ENCODE measurements at places on chromosomes 12 and 14. TPM values are rescaled to one million over a fixed set of nuclear protein-coding genes. Genes with fewer than 3 reads are reported as not detected.

DNA sequence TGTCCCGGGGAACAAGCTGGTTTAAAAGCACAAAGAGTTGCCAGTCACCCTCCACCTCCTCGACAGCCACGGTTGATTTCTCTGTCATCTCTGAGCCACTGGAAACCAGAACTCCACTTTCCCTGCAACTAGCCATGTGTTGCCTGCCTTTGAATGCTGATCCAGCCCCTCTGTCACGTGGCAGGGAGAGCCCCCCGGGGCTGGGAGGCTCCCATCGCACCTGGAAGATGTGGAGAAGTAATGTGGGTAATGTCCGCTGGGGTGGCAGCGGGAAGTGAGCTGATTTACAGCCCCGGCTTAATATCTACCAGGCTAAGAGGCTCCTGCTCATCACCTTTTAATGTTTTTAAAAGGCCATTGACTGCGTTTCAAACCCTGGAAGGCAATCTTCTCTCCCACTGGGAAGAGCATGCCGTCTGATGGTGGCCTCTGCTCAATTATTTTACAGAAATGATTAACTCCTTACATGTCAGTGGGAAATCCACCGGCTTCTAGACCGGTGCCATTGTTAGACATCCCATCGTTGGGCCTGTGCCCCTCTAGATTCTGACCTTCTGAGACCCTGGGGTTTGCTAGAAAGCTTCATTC, 7.4 kb downstream of the PRIMA1 start:
- no peak for DNase-seq

DNA sequence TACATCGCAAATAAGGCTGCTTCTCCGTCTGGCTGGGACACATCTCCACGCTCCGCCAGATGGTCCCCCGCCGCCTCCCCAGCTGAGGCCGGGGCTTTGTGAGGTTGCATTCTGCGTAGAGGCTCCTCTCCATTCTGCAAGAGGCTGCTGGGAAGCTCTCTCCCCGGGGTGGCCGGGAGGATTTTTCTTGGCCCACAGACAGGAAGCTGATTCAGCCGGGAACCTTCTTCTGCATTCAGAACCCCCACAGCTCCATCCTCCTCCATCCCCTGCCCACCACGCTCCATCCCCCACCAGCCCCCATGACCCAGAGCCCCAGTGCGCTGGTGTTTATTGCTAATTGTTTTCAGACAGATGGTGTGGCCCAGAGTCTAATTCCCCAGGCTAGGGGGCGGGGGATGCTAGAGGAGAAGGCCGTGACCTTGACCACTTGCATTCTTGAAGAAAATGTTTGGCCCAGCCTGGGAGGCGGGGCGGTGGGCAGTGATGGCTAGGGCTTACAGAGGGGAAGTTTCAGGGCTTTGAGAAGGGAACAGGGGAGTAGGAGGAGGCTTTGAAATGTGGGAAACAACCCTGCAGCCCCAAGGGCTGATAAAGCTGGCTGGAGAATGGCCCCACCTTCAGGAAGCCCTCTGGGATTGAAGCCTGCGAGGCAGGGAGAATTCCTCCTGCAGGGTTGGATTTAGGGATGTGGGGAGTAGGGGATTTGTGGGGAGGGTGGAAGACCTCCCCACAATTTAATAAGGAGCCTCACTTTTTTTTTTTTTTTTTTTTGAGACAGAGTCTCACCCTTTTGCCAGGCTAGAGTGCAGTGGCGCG, 88.5 kb upstream of the NCOR2 start:
- peak; percentile 75 for DNase-seq

DNA sequence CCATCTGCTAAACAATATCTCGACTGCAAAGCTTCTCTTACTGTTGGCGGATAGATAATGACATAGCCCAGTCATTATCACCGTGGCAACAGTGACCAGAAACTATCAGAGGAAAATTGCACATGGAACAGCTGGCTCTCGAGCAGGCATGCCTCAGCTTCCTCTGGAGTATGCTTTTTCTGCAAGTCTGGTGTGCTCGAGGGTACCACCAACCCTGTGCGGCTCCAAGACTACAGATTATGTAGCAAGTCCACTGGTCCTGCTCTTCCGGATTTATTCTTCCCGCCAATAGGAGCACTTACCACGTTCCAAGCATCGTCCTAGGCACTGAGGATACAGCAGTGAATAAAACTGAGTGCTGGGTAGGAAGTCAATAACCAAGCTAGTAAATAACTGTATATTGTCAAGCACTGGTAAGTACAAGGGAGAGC, 1.4 kb upstream of the GLRX5 start:
- DNase-seq = no peak

GRCh38 chr12:95633049-95633731, 81.9 kb upstream of the USP44 start:
- no peak for DNase-seq

DNA sequence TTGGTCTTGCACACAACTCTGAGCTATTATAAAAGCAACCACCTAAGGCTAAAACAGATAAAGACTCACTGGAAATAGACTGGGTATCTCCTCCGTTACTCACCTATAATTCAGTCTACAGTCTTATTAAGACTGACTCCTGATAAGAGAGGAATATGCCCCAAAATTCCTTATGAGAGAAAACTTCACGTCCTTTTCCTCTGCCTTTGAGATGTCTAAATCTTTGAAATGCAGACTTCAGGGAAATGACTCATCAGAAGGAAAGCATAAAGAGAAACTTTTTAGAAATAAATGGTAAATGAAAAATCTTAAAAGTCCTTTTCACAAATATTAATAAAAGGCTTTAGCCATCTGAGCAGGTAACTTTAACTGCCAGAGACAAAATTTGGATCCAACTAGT, 187.5 kb upstream of the RTL1 start:
- no peak for DNase-seq

DNA sequence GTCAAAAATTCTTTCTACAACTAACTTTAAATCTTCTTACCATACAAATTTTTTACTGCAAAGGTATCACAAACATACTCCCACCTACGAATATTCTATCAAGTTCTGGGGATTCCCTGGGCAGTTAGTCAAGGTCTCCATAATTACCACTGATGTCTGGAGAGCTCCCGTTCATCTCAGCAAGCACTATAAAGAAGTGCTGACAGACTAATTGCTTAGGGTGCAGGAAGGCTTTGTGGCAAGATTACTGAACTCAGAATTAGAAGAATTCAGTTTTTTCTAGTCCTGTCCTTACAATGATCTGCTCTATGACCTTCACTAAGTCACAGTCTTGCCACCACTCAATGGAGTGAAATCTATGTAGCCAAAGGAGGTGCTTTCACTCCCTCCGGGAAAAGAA, 61.5 kb downstream of the DUSP16 start:
- no peak for DNase-seq

DNA sequence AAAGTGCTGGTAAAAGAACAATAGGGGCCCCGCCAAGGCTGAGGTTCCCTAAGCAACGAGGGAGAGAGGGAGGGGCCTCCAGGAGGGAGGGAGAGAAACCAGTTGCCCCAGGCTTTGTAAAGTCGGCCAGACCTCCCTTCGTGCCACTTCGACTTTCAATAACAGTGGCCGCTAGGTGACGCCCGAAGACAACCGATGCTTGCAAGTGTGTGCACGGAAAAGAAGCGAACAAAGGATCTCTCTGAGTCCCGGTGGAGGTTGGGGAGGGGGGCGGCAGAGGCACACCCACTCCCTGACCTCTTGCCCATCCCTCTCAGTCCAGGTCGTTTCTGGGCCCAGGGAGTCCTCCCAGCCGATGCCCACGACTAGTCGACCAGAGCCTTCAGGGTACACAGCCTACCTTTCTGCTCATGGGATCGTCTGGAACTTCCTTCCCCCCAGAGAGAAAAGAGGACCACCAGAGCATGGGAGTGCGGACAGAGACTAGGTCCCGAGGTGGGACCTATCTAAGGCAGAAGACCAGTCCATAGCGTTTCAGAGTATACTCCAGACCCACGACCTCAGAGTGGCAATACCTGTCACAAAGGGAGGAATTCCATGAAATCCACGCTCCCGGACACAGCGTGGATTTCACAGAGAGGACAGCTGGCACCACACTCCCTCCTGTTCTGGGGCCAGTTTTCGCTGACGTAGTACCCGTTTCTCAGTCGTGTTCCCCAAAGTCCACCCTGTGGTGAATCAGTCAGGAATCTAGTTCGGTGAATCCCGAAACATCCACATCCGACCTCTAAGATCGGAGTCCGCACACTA, 262.7 kb upstream of the ALG10B start:
- DNase-seq = no peak

GRCh38 chr12:70244409-70244808, 1.2 kb downstream of the CNOT2 start:
- DNase-seq = no peak

DNA sequence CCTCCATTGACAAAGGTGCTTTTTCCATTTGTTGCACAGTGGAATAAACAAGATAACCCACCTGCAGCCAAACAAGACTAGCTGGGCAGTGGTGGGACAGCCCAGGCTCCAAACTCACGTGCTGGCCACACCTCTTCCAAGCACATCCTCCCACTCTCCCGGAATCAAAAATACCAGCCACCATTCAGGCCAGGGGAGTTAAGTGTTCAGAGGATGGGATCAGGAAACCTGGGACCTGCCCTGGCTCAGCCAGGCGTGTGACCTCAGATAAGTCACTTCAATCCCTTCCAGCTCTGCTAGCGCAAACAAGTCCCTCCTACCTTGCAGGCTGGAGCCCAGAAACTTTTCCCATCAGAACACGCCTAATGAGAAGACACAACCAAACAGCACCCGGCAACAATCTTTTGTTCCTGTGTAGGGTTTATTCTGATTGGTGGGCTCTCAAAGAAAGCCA, 43.3 kb downstream of the ACTN1 start:
- DNase-seq = no peak

Gene KLRF1
- 0.80 TPM for total RNA-seq

Gene DBX2
- under 0.01 TPM for total RNA-seq

Gene RNF212B
- 0.05 TPM for total RNA-seq

Gene IL31
- 0.05 TPM for total RNA-seq

Gene KERA
- total RNA-seq = 0.05 TPM

Gene RIPK3
- 10.9 TPM for total RNA-seq

Gene TIMELESS
- total RNA-seq = 15.8 TPM

Gene FICD
- total RNA-seq = 3.7 TPM

Gene SDR39U1
- total RNA-seq = 34.9 TPM
